ENCODE measurements at places on chromosomes 2 and 18.

- no peak for DNase-seq
These were observed 679.0 kb upstream of the ID2 start for GRCh38 chr2:8002765-8003393.

GRCh38 chr2:11279398-11279797 lies 65.0 kb downstream of the ROCK2 start:
- no peak for DNase-seq

DNA sequence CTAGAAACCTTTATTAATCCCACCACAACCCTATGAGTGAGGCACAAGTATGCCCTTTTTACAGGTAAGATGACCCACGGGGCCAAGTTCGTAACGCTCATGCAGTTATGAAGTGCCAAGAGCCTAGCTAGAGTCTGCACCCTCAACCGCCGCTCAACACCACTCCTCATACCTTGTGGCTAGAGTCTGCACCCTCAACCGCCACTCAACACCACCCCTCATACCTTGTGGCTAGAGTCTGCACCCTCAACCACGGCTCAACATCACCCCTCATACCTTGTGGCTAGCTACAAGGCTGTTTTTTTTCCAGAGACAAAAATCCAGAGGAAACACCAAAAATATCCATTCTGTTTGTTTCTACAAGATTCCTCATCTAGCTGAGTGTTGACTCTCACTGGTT lies 4.6 kb downstream of the TXNL4A start:
- no peak for DNase-seq

DNA sequence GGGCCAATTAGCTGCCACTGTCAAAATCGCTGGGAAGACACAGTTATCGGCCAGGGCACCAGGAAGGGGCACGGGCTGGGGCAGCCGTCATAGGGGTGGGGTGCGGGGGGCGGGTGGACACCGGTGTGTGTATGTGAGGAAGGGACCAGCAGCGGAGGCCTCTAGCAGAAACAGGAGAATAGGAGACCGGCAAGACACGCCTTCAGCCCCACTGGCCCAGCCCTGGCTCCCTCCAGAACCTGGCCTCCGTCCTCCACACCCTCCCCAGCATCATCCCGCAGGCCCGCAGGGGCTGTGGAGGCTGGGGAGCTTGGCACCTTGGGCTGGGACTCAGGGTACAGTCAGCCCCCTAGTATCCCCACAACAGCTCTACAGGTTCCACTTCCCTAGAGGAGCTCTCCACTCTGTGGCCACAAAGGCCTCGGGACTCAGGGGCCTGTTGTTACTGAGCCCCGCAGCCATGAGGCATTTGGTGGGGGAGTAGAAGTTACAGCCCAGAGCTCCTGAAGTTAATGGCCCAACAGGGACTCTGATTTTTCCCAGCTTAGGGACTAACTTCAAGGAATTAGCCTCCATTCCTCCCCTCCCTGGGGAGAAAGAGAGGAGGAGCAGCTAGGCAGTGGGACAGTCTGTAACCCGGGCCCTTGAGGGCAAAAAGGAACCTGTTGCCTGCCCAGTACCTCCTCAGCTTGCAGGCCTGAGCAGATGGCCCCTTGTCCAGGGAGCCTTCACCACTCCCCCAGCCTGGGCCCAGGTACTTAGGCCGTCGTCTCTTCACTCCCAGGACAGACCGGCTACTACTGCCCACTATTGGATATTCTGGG lies 19.9 kb downstream of the SH2D6 start:
- DNase-seq, result no peak

DNA sequence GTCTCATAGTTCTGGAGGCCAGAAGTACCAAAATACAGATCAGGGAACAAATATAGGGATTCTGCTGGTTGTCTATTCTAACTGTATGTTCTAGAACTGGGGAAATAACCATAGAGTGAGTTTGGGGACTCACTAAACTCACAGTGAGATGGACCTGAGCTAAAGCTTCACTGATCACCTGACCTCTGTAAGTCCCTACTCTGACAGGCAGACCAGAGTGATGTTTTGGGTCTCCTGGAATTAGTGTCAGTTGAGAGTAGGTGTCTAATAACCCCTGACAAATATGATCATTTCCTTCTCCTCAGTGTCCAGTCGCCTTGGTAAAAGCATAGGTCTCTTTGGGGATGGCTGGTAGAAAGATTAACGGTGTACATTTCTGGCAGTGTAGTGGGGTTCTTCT lies 14.2 kb downstream of the PIKFYVE start:
- no peak for DNase-seq

DNA sequence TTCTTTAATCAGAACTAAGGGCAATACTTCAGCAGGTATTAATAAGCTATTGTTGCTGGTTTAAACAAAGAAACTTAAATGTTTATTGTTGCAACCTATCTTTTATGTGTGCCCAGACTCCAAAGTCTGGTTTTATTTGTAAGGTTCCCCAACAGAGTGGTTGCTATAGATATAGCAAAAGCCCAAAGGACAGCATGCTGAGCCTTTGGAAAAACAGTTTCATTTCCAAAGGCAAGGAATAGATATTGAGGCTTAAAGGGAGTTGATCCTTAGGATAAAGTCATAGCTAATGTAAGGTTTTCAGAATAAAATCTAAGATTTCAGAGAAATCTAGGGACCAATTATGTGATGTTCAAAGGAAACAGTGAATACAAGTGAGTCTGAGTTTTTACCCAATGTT lies 413.2 kb upstream of the SLC14A2 start:
- no peak for DNase-seq

GRCh38 chr2:143792602-143793001 lies 663.4 kb downstream of the ARHGAP15 start:
- DNase-seq, result no peak

DNA sequence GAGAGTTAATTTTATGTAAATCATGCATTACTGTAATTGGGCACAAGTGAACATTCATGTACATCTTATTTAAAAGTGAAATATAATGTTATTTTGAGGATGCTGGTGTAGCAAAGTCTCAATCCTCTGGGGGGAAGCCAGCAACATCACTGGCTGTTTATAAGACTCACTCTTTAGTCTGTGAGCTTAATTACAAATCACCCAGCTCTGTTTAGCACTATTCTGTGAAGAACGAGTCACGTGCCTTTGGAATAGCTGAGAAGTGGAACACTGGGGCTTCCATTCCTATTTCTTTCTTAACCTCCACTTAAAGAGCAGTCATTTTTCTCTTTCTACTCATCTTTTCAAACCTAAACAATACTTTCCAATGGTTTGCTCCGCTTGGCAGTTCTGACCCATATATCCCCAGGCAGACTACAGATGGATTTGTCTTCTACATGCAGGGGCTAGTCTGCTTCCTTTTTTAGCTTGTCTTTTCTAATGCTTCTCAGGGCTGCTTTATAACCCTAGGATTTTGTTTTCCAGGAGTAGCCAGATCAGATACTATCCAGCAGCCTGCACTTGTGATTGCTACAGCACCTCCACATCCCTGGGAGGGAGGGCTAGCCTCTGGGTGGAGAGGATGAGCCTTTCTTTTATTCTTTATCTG lies 95.3 kb upstream of the CAVIN2 start:
- no peak for DNase-seq

GRCh38 chr2:113105047-113105785 lies 22.2 kb upstream of the IL1RN start:
- no peak for DNase-seq

- no peak for DNase-seq
These were observed at the start of gene STON1 for GRCh38 chr2:48530033-48530811. TSS of gene STON1 (plus strand) at chr2:48530154. CDS start at chr2:48580634, 50,480 bp downstream.
